Activated T-helper 1 cell treated with anti-CD3 and anti-CD28 coated beads, Interleukin-2, amount 50 U/mL, for 16 hours (primary cell): ENCODE measurements at places on chromosomes 2 and 18.

DNA sequence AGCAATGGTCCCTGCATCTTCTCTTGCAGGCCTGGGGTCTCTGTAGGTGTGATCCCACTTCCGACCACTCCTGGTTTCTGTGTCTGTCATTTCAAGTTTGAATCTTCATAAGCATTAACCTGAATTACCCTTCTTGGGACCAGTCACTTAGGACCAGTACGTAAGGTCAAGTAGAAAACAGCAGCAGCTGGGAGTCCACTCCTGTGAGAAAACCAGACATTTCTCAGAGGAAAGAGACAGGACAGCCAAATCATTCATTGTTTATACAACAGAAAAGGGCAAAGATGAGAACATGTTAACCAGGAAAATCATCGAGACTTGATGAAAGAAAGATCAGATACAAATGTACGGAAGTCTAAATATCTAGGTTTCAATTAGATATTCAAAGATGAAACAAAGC lies 163.0 kb downstream of the MREG start:
- DNase-seq, result no peak

DNA sequence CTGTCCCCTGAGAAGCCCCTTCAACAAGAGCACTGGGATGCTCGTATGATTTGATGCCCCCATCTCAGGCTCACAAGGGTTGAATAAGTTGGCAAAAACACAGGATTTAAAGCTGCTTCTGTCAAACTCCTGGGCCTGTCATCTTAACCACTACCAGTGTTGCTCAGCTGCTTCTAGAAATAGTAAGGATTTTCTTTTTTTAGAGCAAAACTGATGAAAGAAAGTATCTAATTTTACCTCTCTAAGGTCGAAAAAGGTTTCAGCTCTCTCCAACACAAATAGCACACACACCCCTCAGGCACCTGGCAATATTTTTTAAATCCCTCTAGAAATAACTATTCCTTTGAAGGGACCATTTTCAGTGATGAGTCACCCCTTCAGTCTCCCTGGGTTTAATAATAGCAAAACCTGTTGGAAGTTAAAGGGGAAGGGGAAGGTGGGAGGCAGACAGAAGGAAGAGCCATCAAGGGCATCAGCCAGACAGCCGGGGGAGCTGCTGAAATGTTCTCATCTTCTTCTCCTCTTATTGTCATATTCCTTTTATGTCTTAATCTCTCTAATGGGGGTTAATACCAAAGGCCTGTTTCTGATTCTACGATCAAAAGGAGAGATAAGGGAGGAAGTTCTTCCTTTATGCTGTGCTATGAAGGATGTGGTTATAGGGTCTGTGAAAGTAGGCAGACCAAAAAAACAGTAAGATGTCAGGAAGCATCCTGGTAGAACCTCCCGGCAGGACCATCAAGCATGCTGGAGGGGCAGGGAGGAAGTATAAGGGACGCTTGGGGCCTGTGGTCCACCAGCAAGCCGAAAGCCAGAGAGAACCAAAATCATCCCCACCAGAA lies 31.9 kb upstream of the SLC35G4 start:
- no peak for DNase-seq

DNA sequence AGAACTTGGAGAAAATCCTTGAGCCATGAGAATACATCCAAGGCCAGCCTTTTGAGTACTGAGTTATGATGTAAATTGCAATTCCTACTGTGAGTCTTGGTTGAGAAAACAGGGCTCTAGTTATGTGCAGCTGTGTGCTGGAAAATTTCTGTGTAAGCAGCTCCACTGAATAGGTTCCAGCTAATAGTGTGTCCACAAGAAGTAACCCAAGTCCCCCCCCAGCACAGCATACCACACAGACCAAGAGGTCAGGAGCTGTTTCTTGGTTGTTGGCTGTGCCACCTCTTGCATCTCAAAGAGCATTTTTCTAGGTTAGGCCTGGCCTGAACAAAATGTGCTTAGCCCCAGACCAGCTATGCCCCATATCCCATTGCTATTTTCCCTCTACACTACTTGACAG lies 36.8 kb upstream of the APCDD1 start:
- DNase-seq, result no peak

GRCh38 chr2:203732953-203733510 lies 26.6 kb downstream of the CD28 start:
- no peak for DNase-seq

GRCh38 chr2:49255409-49255971 lies 101.2 kb upstream of the FSHR start:
- DNase-seq, result no peak

GRCh38 chr2:27965841-27966240 lies 75.3 kb downstream of the BABAM2 start:
- DNase-seq, result no peak

DNA sequence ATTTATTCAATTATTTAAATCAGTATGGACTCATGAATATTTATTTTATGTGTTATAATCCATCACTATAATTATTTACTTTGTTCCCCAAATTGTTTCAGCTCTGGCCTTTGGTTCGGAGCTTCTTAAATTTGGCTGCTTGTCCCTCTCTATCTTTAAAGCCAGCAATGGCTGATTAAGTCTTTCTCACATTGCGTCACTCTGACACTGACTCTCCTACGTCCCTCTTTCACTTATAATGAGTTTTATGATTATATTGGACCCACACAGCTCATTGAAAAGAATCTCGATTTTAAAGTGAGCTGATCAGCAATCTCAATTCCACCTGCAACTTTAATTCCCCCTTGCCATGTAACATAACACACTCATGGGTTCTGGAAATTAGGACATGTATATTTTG lies 185.2 kb upstream of the SLC39A10 start:
- DNase-seq, result no peak

GRCh38 chr2:20468549-20469500 lies 22.0 kb downstream of the RHOB start:
- no peak for DNase-seq

DNA sequence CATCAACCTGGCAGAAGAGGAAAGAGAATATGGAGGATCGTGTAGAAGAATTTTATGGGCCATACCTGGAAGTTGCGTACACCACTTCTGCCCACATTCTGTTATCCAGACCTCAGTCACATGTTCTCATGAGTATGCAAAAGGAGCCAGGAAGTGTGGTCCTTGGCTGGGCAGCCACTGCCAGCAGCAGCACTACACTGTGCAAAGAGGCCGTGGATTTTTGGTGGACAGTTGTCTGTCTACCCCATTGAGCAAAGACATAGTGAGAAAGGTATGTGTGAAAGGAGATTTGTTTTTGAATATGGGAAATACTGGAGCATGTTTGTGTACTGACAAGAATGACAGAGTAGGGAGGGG lies 68.1 kb downstream of the SDC1 start:
- DNase-seq, result no peak

GRCh38 chr2:63975437-63976124 lies 43.6 kb downstream of the VPS54 start:
- no peak for DNase-seq

DNA sequence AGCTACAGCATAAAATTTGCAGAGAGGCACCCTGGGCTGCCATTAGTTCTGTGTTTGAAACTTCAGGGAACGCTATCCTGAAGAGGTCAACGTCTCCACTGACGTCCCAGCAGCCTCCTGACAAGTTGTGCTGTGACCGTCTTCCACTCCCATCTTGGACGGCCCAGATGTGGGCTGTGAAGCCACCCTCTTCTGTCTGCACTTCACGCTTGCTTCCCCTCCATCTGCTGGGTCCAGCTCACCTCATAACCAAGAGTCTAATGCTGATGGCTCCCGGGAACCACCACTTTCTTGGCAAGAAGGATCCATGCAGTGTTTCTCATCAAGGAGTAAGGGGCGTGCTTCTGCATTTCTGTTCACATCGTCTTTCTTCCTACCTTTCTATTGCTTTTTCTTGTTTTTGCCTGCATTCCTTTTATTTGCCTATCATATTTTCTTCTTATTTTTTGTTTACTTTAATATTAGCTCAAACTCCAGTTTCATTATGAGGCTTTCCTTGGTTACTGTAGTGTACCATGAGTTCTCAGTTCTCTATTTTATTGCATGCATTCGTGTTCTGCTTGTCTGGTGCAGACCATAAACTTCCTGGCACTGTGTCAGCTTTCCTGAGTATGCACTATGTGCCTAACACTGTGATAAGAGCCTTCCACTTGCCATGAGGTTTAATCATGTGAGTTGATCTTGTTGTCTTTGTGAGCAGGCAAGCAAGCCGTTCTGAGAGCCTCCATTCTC lies 631.8 kb upstream of the RAB6C start:
- DNase-seq, result no peak

DNA sequence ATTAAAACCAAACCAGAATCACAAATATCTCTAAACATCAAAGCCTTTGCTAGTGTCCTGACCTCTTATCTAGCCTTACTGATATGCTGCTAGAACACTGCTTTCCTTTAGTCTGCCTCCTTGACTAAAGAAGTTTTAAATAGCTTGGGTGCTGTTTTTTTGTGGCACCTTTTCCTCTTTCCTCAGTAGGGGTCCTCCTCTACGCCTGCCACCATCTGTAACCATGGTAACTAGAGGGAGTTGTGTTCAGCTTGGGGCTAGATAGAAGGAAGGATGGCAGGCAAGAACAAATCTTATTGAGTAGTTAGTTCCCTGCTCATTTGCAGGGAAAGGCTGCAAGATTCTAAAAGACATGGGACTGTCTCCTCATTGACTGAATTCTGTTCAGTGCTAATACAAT lies 86.0 kb downstream of the TAF4B start:
- no peak for DNase-seq

GRCh38 chr2:237980751-237981150 lies 13.9 kb downstream of the UBE2F start:
- DNase-seq, result no peak

DNA sequence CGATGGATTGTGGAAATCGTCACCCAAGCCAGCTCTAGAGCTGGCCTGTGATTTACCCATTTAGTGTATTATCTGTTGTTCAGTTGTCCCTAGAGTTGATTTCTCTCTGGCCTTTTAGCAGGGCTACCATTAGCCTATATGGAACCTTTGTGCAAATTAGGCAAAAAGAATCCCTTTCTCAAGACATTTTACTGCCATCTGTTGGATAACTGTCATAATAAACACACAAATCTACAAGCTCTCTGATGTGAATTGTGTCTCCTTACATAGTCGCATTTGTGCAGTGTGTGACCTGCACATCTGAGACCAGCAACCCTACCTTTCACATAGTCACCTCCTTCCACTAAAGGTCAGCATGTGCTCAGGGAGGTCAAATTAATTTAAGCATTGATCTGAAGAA lies 34.0 kb downstream of the LOXHD1 start:
- no peak for DNase-seq

DNA sequence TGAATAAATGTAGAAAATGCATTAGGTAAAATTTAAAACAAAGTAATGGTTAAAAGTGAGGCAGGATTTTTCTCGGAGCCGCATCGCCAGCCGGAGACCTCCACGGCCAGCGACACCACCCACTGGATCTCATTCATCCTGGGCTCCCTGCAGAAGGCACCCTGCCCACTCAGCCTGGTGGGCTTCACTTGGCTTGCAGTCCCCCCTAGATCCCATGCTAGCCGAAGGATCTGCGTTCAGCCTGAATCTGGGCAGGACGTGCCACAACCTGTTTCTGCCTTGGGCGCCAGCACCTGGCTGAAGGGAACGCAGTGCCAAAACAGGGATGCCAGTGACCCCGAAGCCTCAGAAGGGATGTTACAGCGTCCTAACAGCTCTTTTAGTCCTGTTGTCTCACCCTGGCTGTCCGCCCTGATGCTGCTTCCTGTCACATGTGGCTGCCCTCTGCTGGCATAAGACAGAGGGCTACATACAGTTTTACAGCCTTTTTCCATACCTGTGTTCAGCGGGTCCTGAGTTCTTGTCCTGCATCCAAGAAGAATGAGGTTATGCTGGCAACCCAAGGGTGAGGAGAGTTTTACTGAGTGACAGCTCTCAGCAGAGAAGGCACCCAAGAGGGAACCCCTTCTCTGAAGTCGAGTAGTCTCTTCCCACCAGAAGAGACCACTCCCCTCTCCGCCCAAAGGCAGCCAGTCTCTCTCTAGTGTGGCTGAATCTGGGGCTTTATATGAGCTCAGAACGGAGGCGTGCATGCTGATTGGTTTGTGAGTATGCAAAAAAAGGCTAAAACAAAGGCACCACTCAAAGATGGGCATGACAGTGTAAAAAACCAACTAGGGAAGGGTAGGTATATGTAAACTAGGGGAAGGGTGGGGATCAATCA lies 173.1 kb upstream of the GYPC start:
- no peak for DNase-seq

DNA sequence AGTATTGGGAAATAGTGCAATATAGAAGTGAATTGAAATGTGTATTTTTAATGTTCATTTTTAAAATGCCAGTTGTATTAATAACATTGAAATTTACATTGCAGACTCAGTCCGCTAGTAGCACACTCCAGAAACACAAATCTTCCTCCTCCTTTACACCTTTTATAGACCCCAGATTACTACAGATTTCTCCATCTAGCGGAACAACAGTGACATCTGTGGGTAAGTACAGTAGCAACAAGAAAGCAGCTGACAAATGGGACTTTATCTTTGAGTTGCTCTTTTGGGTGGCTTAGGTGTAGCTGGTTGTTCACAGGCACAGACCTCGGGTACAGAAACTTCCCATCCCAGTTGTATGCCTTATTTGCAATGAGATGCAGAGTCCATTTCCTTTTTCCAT lies 118.2 kb upstream of the IL1R2 start:
- no peak for DNase-seq

- no peak for DNase-seq
Measured at GRCh38 chr2:109081374-109081773, 47.6 kb upstream of the SH3RF3 start.

DNA sequence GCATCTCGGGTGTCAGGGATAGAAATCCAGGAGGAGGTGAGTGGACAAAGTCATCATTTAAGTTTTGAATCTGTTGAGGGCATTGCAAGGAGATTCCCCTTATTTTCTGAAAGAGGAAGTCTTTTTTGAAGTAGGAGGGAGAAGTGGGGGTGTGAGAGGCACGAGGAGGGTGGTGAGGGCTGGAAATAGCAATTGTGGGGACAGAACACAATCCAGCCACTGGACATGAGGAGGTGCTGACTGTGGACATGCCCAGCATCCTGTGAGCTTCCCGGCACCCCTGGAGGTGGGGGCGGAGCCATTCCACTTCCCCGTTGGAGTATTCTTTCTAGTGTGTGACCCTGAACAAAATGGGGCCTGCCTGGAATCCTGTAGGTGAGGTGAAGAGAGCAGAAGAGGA lies 310.7 kb upstream of the EPAS1 start:
- no peak for DNase-seq
